Activated T-helper 1 cell treated with anti-CD3 and anti-CD28 coated beads, Interleukin-12 subunit alpha, Interleukin-12 subunit beta, Interleukin-2, Interleukin-4 antibody, amounts not matched to agents 30 ng/mL and 10 ng/mL and 1 ng/mL, durations not matched to agents 14 hours and 24 hours and 36 hours (primary cell): ENCODE measurements at places on chromosomes 7 and 10.

GRCh38 chr7:33883671-33883965 is 21.7 kb upstream of the BMPER start:
- DNase-seq, result no peak

DNA sequence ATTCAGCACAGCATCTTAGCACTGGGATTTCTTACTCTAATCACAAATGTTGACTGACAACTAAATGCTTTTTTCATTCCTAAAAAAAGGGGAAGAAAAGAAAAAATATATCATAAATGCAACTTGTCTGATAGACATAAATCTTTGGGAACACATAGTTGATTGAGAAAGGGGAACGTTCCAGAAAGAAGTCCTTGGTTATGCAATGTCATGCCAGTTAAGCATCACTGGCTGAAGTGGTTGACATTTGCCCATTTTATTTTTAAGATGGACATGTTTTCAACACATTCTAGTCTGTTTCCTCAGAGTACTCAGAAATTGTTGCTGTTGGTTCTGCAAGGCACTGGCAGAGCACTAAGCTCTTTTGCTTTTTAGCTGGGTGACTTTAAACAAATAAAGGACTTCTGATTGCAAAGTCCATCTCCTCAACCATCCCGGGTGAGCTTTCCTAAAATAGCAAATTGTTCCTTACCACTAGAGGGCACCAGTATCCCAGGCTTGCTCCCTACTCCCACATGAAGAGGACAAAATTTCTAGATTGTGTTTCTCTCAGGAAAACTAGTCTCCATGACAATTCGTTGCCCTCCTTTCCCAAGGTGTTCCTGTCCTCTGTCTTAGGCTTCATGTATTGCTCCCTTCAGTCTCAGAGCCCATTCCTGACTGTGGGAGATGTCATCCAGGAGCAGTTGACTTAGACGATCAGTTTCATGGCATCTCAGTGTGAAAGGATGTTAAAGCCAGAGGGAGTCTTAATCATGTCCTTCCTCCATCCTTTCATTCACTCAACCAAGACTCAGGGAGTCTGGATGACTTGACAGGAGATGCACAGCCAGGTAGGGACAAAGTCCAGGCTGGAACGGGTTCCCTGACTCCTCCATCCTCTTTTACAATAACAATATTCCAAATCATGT is 23.9 kb downstream of the OPALIN start:
- DNase-seq, result no peak

- no peak for DNase-seq
These were observed 41.3 kb downstream of the WNT2 start for GRCh38 chr7:117281562-117281961.

DNA sequence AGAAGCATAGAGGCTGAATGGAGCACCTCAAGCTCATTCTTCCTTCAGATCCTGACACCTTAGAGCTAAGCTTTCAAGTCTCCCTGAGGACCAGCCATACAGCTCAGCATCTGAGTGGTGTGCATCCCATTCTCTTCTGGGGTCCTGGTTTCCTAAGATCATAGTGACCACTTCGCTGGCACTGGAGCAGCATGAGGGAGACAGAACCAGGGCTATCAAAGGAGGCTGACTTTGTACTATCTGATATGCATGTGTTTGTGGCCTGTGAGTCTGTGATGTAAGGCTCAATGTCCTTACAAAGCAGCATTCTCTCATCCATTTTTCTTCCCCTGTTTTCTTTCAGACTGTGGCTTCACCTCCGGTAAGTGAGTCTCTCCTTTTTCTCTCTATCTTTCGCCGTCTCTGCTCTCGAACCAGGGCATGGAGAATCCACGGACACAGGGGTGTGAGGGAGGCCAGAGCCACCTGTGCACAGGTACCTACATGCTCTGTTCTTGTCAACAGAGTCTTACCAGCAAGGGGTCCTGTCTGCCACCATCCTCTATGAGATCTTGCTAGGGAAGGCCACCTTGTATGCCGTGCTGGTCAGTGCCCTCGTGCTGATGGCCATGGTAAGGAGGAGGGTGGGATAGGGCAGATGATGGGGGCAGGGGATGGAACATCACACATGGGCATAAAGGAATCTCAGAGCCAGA is 31.0 kb downstream of the PRSS2 start:
- no peak for DNase-seq

DNA sequence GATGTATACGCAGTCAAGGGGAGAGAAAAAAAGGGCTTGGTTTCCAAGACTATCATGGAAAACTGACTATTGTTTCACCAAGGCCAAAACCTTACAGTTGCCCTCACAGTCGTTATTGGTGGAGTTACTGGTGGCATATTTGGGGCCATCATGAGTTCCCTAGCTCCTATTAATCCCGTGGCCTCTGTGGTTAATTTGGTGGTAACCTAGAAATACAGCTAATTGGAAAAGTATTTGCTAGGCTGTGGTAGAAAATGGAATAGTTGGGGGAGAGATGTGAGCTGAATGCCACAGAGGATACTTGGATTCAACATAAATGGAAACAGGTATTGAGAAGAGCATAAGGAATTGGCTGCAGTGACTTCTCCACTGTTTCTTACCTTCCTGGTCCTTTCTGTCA is 450.7 kb downstream of the KCNMA1 start:
- no peak for DNase-seq

DNA sequence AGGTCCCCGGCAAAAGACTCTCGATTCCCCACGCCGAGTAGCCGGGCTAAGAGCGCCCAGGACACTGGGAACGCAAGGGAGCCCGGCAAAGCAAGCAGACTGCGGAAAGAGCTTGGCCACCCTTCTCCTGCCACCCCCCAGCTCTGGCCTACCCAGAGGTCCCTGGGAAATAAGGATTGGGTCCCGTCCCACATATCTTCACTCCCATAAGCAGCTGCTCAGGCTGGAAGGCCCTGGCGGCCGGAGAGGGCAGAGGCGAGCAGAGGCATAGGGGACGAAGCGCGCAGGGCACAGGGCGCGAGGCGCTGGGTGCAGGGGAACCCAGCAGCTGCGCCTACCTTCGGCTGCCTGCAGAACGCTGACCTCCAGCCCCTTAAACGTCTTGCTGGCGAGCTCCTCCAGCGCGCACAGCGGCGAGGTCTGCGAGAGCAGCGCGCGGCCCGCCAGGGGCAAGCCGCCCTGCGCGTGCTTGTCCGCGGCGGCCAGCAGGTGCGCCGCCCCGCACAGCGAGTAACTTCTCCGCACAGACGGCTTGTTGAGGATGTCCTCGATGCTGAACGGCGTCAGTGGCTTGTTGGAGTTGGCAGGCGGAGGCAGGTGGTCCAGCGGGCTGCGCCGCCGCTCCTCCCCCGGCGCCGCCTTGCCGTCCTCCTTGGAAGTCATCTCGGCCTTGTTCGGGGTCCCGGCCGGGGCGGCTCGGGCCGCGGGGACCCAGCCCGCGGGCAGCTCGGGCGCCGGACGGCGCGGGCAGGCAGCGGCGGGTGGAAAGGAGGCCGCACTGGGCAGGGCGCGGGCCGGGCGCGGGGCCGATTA is 904 bp downstream of the LBX1 start:
- no peak for DNase-seq
